CD4-positive, alpha-beta T cell treated with Interferon alpha-2 for 1 hour (primary cell): ENCODE measurements at places on chromosomes 5 and 9.

- DNase-seq, result no peak
Measured at GRCh38 chr5:67268231-67269021, 71.8 kb upstream of the CD180 start.

DNA sequence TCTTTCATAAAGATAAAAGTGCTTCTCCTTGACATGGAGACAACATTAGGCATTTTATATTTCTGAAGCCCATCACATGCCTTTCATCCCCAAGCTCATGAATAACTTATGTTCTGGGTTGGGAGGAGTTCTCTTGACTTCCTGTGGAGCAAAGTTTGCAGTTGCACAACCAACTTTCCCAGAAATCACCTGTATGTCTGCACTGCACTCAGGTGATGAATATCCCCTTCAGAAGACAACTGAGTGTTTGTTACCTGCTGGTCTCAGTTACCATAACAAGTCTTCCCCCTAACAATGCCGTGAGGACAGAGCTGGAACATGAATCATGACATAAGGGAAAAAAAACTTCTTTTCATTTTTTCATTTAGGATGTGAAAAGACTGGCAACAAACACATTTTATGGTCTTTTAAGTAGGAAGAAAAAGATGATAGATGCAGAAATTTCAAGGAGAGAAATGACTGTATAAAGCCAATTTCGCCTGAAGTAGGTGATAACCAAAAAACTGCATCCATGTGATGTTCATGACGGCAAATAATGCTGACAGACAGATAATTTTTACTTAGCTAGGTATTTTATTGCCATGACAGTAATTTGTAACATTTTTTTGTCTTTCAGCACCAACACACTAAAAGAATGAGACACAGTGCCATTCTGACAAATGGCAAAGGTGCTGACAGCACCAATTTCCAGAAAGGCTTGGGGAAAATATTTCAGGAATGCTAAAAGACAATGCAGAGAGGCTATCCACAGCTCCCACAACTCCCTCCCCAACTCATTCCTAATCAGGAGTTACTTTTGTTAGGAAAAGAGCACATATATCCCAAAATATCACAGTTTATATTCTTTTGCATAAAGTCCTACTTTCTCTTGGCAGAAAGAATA, 656.3 kb downstream of the PRELID2 start:
- DNase-seq, result no peak

- no peak for DNase-seq
Measured at GRCh38 chr5:170315154-170315553, 17.6 kb upstream of the LCP2 start.

GRCh38 chr9:135418161-135418560, 61.4 kb upstream of the PPP1R26 start:
- DNase-seq, result no peak

GRCh38 chr5:158682631-158683030, 417.1 kb downstream of the EBF1 start:
- DNase-seq, result no peak

DNA sequence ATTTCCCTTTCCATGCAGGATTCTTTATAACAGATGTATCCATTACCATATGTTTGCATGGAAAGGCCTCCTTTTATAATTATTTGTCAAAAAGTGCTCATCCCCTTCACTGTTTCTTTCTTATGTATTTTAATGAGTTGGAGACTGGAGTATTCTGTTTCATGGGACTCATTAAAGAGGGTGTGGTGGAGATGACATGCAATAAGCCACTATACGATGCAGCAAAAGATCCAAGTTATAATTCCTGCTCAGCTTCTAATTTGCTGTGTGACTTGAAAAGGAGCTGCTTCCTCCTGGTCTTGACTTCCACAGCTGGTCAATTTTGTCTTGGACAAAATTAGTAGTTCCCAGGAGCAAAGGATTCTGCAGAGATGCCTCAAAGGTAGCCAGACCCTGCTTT, 13.9 kb downstream of the SGCD start:
- DNase-seq, result no peak

- no peak for DNase-seq
Measured at GRCh38 chr5:111984044-111984443, 227.1 kb upstream of the NREP start.

DNA sequence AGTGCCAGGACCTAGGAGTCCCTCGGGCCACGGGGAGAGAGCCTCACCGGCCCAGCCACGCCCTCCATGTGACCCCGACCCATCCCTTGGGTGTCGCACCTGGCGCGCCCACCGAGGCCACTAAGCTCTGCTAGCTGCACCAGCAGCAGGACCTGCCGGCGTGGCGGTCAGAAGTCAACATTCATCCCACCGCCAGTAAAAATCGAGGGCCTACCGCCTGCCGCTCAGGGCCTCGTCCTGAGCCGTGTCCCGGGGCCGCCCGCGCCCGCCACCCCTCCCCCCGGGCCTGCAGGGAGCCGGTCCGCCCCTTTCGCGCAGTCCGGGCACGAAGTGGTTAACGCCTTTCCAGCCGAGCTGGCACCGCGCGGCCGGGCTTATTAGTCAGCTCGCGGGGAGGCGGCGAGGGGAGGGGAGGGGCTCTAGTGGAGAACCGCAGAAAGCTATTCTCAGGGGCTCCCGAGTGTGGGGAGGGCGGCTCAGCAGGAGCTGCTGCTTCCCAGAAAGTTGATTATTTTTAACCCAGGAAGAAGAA, 124.4 kb downstream of the C9orf50 start:
- DNase-seq, result peak; percentile 74

DNA sequence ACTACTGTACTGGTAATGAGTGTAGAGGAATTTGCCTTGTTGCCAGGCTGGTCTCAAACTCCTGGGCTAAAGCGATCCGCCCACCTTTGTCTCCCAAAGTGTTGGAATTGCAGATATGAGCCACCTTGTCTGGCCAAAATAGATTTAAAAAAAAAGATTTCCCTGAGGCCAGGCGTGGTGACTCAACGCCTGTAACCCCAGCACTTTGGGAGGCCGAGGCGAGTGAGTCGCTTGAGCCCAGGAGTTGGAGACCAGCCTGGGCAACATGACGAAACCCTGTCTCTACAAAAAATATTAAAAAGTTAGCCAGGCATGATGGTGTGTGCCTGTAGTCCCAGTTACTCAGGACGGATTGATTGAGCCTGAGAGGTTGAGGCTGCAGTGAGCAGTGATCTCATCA, 62.5 kb downstream of the IPO11 start:
- no peak for DNase-seq

- DNase-seq, result no peak
Measured at GRCh38 chr5:11904265-11904906, at the start of gene CTNND2. Gene CTNND2 (minus strand): TSS chr5:11904446. CDS start chr5:11903853, 593 bp downstream.
